Gastrocnemius medialis (tissue), 4 donors: ENCODE measurements at places on chromosomes 5 and 9.

DNA sequence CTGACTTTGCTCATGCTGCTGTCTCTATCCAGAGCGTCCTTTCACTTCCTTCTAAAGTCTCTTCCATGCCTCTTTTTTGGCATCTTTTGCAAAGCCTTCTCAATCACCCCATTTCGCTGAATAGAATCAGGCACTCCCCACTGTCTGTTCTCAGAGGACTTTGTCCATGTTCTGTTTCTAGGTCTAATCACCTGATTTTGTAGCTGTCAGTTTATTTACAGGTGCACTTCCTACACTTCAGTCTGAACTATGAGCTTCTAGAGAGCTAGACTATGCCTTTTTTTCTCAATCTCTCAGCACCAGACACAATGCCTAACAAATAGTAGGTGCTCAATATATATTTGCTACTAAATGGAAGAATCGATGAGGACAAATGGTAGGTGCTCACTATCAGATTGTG is 29.9 kb downstream of the TLR4 start:
- no peak for DNase-seq
- peaks cover 18% of the 10 kb centered on the region for H3K4me1 ChIP-seq
- no peaks in the 10 kb centered on the region for H3K36me3 ChIP-seq
- H3K27ac ChIP-seq: no peak overlapping the region
- no peak overlapping the region for H3K4me3 ChIP-seq

GRCh38 chr9:103225702-103226646 is 230.8 kb downstream of the CYLC2 start:
- no peak for DNase-seq
- H3K36me3 ChIP-seq: no peaks in the 10 kb centered on the region
- H3K27me3 ChIP-seq: no peaks in the 10 kb centered on the region
- H3K4me1 ChIP-seq: no peaks in the 10 kb centered on the region
- no peak overlapping the region for H3K4me3 ChIP-seq

GRCh38 chr9:2234371-2234893 is 219.3 kb downstream of the SMARCA2 start:
- DNase-seq: no peak
- no peak overlapping the region for H3K27ac ChIP-seq
- no peaks in the 10 kb centered on the region for H3K36me3 ChIP-seq
- no peak overlapping the region for H3K4me3 ChIP-seq
- no peaks in the 10 kb centered on the region for H3K27me3 ChIP-seq

DNA sequence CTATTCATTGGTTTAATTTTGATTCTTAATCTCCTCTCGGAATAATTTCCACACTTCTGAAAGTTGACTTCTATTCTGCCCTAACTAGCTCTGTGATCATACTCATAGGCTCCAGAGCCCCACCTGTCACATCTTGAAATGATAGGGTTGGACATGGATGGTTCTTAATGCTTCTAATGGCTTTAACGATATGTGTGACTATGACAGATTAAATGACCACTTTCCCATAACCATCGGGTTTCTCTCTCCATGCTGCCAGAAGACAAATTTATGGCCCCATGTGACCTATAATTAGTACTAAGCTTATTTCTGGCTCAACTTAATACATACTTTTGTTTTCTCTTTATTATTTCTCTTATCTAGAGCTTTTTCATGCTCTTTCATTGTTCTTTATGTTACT is 251.1 kb upstream of the TUT7 start:
- no peaks in the 10 kb centered on the region for H3K27me3 ChIP-seq
- no peaks in the 10 kb centered on the region for H3K4me1 ChIP-seq
- H3K36me3 ChIP-seq: no peaks in the 10 kb centered on the region

- H3K4me3 ChIP-seq: no peak overlapping the region
- no peak for DNase-seq
- peaks cover 4% of the 10 kb centered on the region for H3K36me3 ChIP-seq
- H3K4me1 ChIP-seq: no peaks in the 10 kb centered on the region
- no peaks in the 10 kb centered on the region for H3K27me3 ChIP-seq
- H3K27ac ChIP-seq: no peak overlapping the region
Measured at GRCh38 chr5:154916874-154917273, 21.1 kb downstream of the GEMIN5 start.

GRCh38 chr9:114224247-114224610 is 68.9 kb downstream of the COL27A1 start:
- DNase-seq: no peak
- H3K36me3 ChIP-seq: no peaks in the 10 kb centered on the region
- no peaks in the 10 kb centered on the region for H3K27me3 ChIP-seq
- H3K4me1 ChIP-seq: peaks cover 5% of the 10 kb centered on the region
- no peak overlapping the region for H3K27ac ChIP-seq

GRCh38 chr5:127428748-127429147 is 88.7 kb upstream of the PRRC1 start:
- DNase-seq: no peak
- no peaks in the 10 kb centered on the region for H3K36me3 ChIP-seq
- H3K27me3 ChIP-seq: no peaks in the 10 kb centered on the region
- H3K4me1 ChIP-seq: no peaks in the 10 kb centered on the region
- H3K4me3 ChIP-seq: no peak overlapping the region
- no peak overlapping the region for H3K27ac ChIP-seq

GRCh38 chr9:133975511-133975910 is 16.6 kb downstream of the VAV2 start:
- H3K27me3 ChIP-seq: no peaks in the 10 kb centered on the region
- no peaks in the 10 kb centered on the region for H3K36me3 ChIP-seq
- DNase-seq: no peak
- no peak overlapping the region for H3K27ac ChIP-seq
- no peaks in the 10 kb centered on the region for H3K4me1 ChIP-seq

DNA sequence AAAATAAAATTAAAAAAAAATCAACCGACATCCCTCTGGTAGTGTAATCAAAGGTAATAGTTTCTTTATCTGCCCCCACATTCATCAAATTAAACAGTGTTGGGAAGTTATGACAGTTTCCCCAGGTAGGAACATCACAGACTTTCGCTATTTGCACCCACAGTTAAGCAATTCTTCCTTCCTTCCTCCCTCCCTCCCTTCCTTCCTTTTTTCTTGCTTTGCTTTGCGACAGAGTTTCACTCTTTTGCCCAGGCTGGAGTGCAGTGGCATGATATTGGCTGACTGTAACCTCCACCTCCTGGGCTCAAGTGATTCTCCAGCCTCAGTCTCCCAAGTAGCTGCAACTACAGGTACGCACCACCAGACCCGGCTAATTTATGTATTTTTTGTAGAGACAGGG is 10.8 kb upstream of the BICD2 start:
- no peak overlapping the region for H3K4me3 ChIP-seq
- H3K27me3 ChIP-seq: no peaks in the 10 kb centered on the region
- H3K4me1 ChIP-seq: no peaks in the 10 kb centered on the region
- no peak overlapping the region for H3K27ac ChIP-seq
- no peak for DNase-seq
- no peaks in the 10 kb centered on the region for H3K36me3 ChIP-seq
